Dermis blood vessel endothelial cell (primary cell): ENCODE measurements at places on chromosomes 6 and 20. TPM values are rescaled to one million over a fixed set of nuclear protein-coding genes. Genes with fewer than 3 reads are reported as not detected.

The KHDC1L gene
- total RNA-seq = not detected in 2 replicates

The FKBP5 gene
- total RNA-seq = 40.0 and 73.4 TPM in 2 replicates

The DPPA5 gene
- total RNA-seq = not detected in 2 replicates

The OLIG3 gene
- total RNA-seq = not detected in 2 replicates

The GRIK2 gene
- total RNA-seq = under 0.01 and 0.34 TPM in 2 replicates

The ZFP57 gene
- 1.7 TPM in 1 of 2 replicates, not detected in the other for total RNA-seq

The SIRPB2 gene
- total RNA-seq = 0.51 and 1.3 TPM in 2 replicates

The SLC17A1 gene
- 0.05 TPM in 1 of 2 replicates, not detected in the other for total RNA-seq

The C6orf163 gene
- total RNA-seq = 1.0 and 1.9 TPM in 2 replicates

The ZNF311 gene
- total RNA-seq = 0.17 and 0.28 TPM in 2 replicates

The CHRNA4 gene
- total RNA-seq = not detected in 2 replicates

The AP5S1 gene
- 22.3 and 31.6 TPM in 2 replicates for total RNA-seq

DNA sequence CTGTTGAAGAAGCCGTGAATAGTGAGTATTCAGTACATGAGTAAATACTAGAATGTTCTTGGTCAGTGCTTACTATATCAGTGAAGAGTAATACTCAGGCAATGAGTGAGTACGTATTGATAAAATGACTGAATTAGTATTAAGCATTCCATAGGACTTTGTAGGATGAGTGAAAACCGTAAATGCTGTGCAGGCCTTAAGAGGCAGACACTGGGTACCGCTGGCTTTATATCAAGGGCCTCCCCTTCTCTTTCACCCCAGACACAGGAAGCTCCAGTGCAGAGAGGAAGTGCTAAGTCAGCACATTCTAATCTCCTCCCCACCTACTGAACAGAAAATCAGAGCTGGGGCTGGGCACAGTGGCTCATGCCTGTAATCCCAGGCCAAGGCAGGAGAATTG lies 24.2 kb downstream of the POFUT1 start:
- DNase-seq = peak; percentile 33

DNA sequence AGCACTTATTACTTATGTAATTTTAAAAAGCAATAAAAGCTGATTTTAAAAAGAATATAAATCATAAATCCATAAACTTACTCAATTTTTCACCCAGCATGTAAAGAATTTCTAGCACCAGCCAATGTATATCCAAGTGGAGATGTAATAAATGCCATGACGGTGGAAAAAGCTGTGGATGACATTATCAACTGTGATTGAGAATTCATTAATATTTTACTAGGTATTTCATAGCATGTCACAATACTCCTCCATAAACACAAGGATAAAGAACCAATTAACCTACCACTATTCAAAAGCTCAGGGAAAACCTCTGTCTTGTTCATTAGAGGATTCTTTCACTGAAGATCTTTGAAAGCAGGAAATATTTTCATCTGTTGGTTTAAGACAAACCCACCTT lies 13.2 kb downstream of the MMS22L start:
- no peak for DNase-seq

GRCh38 chr6:55276745-55277530 lies 50.3 kb upstream of the GFRAL start:
- DNase-seq = peak; percentile 70

GRCh38 chr20:36268440-36269342 lies 32.4 kb downstream of the AAR2 start:
- no peak for DNase-seq

GRCh38 chr6:128870746-128871145 lies 12.2 kb upstream of the LAMA2 start:
- no peak for DNase-seq

DNA sequence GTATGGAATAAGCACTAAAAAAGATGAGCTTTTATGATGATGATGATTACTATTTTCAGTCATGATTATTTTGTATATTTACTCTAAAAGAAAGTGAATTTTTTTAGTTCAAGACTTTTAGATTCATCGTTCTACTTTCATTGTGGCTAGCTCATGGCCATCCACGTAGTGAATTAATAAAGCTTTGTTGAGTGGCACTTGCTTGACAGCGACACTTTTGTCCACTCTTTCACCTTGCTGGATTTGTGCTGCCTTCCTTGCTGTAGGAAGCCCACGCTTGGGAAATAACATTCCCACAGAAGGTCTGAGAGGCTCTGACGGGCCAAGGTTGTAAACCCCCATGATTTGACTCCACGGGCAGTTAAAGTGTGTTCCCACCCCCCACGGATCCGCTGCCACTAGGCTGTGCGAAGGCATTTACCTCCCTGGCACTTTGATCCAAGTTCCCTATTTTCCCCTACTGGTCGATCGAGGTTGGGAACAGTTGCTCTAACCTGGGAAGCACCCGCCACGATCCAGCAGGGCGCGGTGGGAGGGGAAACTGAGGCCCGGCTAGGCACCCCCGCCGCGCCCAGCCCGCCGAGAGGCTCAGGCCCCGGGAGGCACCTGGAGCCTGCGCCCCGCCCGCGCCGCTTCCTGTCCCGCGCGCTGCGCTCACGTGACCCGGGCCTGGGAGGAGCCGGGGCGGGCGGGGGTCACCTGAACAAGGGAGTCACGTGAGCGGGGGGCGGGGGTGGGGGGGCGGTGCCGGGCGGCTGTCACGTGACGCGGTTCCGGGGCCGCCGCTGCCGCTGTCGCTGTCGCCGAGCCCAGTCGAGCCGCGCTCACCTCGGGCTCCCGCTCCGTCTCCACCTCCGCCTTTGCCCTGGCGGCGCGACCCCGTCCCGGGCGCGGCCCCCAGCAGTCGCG lies at the start of gene IGF2R:
TSS of gene IGF2R (plus strand) at position 788 of the 909 bp plus-strand sequence. CDS start 165 bp downstream, outside the sequence.
- DNase-seq = peak; percentile 89

GRCh38 chr6:136677822-136678221 lies 114.5 kb downstream of the MAP3K5 start:
- DNase-seq = no peak

- no peak for DNase-seq
These were observed 17.8 kb downstream of the BNIP5 start for GRCh38 chr6:36318690-36319435.

- no peak for DNase-seq
These were observed 9.0 kb downstream of the TPBG start for GRCh38 chr6:82372656-82373055.

DNA sequence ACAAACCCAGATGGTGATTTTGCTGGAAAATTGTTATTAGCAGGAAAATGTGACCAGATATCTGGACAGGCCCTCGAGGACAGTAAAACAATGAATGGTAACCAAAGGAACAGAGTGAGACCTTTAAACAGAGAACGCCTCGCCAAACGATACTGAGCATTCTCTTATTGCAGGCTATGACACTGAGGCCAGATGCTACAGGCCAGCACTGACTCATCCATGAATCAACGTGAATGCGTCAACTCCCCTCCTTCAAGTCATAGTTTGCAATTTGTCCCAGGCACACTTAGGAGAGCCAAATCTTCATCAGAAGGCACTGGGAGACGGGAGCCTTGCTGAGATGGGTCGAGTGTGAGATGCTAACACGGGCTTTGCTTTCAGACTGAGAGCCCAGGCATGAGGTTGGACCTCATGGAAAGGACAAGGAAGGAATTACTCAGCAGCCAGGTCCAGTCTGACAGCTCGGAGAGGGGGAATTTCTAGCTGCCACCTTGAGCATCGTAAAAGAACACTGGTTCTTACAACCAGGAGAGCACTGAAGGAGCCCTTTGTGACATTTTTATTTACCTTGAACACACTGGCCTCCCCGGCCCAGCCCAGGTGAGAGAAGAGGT lies 60.7 kb downstream of the BMP7 start:
- DNase-seq = no peak

- peak; percentile 85 for DNase-seq
These were observed 347.8 kb upstream of the PLCB4 start for GRCh38 chr20:8721098-8721497.

DNA sequence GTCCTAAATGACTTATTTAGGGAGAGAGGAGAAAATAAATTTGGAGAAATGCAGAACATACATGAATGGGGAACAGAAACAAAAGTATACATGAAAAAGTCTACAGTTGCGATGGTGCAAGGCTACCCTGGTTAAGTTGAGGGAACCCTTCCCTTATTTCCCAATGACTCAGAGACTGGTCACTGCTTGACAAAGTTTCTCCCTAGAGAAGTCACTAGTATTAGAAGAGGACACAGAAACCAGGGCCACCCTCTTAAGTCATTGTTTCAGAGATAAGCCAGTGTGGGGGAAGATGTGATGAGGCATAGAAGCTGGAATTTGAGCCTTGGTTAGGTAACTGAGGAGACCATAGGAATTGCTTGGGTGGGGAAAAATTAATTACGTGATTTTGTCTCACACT lies 24.4 kb upstream of the EDN1 start:
- DNase-seq = no peak

- DNase-seq = no peak
These were observed 86.9 kb downstream of the PHACTR1 start for GRCh38 chr6:12803486-12803885.

GRCh38 chr6:116420341-116420740 lies 40.8 kb upstream of the CALHM6 start:
- no peak for DNase-seq

- no peak for DNase-seq
These were observed 112.2 kb downstream of the SULF2 start for GRCh38 chr20:47672886-47673670.

GRCh38 chr6:25237579-25237978 lies 41.6 kb upstream of the CARMIL1 start:
- no peak for DNase-seq

GRCh38 chr6:12841619-12842018 lies 125.1 kb downstream of the PHACTR1 start:
- DNase-seq = no peak

DNA sequence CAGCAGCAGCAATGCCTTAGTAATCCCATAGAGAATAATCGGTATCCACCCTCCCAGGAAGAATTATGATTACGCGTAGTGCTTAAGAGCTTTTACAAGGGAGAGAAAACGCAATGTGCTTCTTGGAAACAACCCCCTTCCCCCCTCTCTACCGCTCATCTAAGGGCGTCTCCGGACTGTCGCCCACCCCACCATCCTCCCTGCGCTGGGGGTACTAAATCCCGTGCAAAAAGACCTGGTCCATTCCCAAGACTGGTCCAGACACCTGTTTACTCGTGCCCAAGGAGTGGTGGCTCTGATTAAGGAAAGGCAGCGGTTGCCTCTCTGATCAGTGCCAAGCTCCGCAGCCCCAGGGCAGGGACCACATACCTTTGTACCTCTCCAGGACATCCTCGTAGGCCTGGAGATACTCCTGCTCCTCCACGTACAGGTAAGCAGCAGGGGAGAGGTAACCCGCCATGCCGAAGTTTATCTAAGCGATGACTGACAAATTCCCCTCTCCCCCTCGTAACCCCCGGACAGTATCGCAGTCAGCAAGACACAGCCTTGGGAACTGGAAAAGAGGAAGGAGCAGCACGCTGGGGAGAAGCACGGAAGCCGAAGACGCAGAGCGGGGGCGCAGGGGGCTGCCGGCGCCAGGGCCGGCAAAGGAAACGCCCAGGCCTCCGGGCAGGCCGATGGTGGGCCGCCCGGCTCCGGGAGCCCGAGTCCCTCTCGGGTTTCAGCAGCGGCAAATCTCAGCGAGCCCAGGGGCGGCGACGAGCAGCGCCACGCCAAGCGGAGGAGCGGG lies 112.0 kb upstream of the BEND6 start:
- DNase-seq = peak; percentile 60

DNA sequence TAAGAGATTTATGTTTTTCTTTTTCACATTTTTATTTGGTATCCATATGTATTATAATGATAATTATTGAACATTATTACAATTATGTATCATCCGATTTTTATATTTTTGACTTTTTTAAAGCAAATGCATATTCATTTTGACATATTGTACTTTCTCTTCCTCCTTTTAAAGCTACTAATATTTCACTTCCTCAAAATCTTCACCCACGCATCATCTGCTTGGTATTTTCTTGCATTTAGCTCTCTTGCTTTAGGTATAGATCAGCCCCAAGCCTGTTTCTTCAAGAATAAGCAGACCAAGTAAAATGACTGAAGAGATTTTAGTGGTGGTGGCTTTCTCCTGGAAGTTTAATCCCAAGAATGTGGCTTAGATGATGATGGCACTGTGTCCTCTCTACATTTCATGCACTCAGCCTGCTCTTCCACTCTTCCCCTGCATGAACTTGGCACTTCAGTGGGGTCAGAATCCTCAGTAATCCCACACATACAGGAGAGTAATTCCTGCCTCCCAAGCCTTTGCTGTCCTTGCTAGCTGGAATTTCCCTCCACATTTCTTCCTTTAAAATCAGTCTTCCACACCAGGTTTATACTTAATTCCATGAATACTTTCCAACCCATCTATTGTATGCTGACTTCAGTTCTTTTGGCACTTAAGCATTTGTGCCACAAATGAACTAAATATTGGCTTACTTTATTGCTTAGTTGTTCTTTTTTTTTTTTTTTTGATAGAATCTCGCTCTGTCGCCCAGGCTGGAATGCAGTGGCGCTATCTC lies 8.2 kb downstream of the NCOA7 start:
- DNase-seq = no peak

DNA sequence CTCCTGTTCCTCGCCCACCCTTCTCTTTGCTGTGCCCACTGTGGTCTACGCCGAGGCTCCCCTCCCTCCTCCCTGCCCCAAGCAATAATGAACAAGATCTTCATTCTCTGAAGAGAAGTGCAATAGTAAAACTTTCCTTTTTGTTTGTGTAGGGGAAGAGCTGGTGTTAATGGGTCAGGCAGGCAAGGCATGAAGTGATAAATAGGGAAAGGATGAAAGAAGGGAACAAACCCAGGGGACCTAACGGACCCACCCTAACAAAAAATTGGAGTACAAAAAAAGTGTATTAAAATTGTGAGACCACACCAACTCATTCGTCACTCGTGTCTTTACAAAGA lies 66.9 kb downstream of the ZBTB2 start:
- DNase-seq = no peak
